ENCODE measurements at places on chromosomes 12 and 14. TPM values are rescaled to one million over a fixed set of nuclear protein-coding genes. Genes with fewer than 3 reads are reported as not detected.

- no peaks in the 10 kb centered on the region for H3K27me3 ChIP-seq
- no peaks in the 10 kb centered on the region for H3K36me3 ChIP-seq
- no peak overlapping the region for H3K27ac ChIP-seq
- no peaks in the 10 kb centered on the region for H3K4me1 ChIP-seq
- no peak overlapping the region for H3K4me3 ChIP-seq
Observed at GRCh38 chr12:129096184-129096583, 242.9 kb downstream of the GLT1D1 start.

- no peak overlapping the region for H3K27ac ChIP-seq
- no peaks in the 10 kb centered on the region for H3K36me3 ChIP-seq
- H3K4me1 ChIP-seq = peaks cover 2% of the 10 kb centered on the region
- DNase-seq = no peak
Observed at GRCh38 chr12:124678421-124678893, 111.0 kb upstream of the NCOR2 start.

DNA sequence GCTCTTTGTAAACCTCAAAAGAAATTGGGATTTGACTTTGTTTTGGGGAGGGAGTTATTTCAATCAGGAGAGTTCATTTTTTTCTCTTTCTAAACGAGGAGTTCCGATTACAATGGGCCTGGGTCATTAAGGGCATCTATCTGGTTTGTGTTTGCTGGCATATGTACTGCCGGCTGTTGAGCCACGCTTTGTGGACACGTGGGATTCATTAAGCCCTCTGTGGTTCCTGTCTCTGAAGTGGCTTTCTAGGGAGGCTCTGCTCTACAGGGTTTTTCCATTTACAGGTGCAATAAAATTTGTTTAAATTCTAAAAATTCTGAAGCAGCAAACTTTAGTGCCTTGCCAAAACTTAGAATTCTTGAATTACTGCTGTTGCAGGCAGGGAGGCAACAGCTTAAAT lies 57.9 kb downstream of the GNS start:
- no peak for DNase-seq
- H3K4me1 ChIP-seq = peaks cover 36% of the 10 kb centered on the region
- peak overlapping the region; percentile 87 for H3K27ac ChIP-seq
- H3K27me3 ChIP-seq = no peaks in the 10 kb centered on the region
- H3K4me3 ChIP-seq = peak overlapping the region; percentile 37

- H3K27me3 ChIP-seq = no peaks in the 10 kb centered on the region
- H3K4me3 ChIP-seq = no peak overlapping the region
- DNase-seq = no peak
- peaks cover 24% of the 10 kb centered on the region for H3K4me1 ChIP-seq
- H3K27ac ChIP-seq = no peak overlapping the region
Observed at GRCh38 chr12:6157482-6157881, 33.0 kb upstream of the VWF start.

DNA sequence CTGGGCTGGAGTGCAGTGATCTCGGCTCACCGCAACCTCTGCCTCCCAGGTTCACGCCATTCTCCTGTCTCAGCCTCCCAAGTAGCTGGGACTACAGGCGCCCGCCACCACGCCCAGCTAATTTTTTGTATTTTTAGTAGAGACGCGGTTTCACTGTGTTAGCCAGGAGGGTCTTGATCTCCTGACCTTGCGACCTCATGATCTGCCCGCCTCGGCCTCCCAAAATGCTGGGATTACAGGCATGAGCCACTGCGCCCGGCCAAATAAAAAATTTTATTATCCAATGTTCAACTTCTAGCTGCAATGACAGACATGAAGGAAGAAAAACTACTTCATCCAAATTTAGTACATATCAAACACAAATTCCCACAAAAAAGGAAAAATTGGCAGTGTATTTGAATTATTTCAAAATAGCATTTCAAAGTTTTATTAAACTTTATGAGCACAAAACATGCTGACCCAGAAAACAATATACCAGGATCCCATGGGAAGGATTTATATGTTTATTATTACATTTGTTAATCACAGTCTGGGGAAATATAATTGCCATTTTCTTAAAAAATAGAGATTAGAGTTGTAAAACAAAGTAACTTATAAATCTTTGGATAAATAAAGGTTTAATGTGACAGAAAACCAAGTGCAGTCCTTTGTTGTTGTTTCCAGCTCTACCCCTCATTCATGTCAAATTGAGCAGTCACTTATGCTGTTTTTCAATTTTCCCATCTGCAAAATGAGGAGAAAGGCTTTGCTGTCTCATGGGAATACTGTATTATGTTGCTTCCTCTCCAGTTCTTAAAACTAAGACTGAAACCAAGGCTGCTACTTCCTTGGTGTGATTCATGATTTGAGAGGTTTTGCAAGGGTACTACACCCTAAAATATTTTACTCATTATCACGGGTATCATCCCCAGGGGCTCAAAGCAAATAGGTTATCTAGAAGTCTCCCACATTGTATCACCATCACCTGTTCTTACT lies 155.2 kb upstream of the AVPR1A start:
- no peak overlapping the region for H3K4me3 ChIP-seq
- no peak for DNase-seq
- peaks cover 7% of the 10 kb centered on the region for H3K4me1 ChIP-seq

DNA sequence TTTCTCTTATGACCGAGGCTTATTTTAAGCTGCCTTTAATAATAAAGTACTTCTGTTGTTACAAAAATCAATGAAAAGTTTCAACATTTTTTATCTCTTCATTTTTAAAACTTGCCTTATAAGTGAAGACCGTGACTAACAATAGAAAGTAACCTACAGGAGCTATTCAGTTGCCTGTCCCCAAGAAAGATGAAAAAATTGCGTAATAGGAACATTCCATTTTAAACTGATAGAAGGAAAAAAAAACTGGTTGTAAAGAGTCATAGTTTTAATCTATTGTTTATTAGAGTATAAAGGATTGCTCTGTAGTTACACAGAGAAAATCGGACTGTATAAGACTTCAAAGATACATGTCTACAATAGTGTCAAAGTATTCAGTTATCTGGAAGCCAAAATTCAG lies 83.3 kb downstream of the DAAM1 start:
- H3K27me3 ChIP-seq = no peaks in the 10 kb centered on the region
- H3K27ac ChIP-seq = no peak overlapping the region
- H3K4me1 ChIP-seq = peaks cover 25% of the 10 kb centered on the region
- no peak overlapping the region for H3K4me3 ChIP-seq

- no peak overlapping the region for H3K27ac ChIP-seq
- H3K4me3 ChIP-seq = no peak overlapping the region
- no peaks in the 10 kb centered on the region for H3K27me3 ChIP-seq
- no peaks in the 10 kb centered on the region for H3K36me3 ChIP-seq
- DNase-seq = no peak
Observed at GRCh38 chr12:114751712-114752111, 67.7 kb upstream of the TBX3 start.

- no peaks in the 10 kb centered on the region for H3K4me1 ChIP-seq
- H3K4me3 ChIP-seq = no peak overlapping the region
- peaks cover 5% of the 10 kb centered on the region for H3K27me3 ChIP-seq
- no peak for DNase-seq
- peaks cover 6% of the 10 kb centered on the region for H3K36me3 ChIP-seq
- H3K27ac ChIP-seq = no peak overlapping the region
Observed at GRCh38 chr14:81245771-81246170, 25.0 kb upstream of the GTF2A1 start.

DNA sequence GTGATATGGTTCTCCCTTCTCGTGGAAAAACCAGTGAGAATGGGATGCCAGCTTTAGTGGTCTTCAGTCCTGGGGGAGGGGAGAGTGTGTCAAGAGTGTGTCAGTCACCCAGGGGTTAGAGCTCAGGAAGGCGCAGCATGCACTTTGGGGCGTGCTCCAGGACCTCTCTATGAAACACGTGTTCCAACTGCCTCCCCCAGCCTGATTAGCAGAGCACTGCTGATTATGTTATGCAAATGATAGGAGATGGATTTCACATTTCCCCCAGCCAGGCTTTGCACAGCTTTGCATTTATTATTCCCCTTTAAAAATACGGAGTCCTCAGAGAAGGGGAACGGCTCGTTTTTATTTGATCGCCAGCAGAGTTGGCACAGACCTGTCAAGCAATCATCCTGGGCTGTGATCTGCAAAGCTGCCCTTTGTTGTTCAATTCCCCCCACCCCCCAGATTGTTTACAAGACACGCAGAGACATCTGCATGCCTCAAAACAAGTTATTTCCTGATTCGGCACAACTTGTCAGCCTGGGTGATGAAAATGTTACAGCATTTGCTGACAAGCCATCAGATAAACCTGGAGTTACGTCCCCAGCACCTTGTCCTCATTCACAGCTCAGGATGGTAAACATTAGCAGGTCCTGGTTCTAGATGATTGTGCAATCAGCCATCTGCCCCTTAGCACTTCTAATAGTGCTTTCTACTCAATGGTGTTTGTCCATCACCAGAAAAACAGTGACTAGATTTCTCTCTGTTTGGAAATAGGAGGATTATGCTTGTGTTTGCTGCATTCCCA lies 196.5 kb downstream of the NOVA1 start:
- H3K36me3 ChIP-seq = no peaks in the 10 kb centered on the region
- no peak overlapping the region for H3K4me3 ChIP-seq
- H3K27ac ChIP-seq = no peak overlapping the region
- no peaks in the 10 kb centered on the region for H3K27me3 ChIP-seq
- DNase-seq = no peak

- DNase-seq = no peak
- peak overlapping the region; percentile 86 for H3K4me3 ChIP-seq
- no peaks in the 10 kb centered on the region for H3K27me3 ChIP-seq
- H3K27ac ChIP-seq = peak overlapping the region; percentile 39
- peaks cover 10% of the 10 kb centered on the region for H3K4me1 ChIP-seq
Observed at GRCh38 chr12:82688035-82688501, 1.4 kb downstream of the TMTC2 start.

DNA sequence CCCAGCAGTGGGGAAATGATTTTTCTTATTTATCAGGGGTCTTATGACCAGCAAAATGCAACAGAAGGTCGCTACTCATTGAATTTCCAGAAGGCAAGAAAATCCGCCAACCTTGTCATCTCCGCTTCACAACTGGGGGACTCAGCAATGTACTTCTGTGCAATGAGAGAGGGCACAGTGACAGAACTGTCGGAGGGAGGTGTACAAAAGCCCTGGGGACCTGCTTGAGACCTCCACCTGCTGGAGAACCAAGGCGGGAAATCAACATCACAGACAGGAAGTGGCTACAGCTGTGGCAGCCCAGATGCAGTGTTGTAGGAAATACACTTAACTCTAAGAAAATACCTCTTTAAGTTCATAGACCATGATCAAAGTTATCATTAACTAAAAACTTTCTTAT lies 250.9 kb upstream of the OR4E1 start:
- H3K36me3 ChIP-seq = peaks cover 14% of the 10 kb centered on the region
- peak overlapping the region; percentile 94 for H3K27ac ChIP-seq
- peak overlapping the region; percentile 34 for H3K4me3 ChIP-seq
- DNase-seq = peak; percentile 43
- peaks cover 36% of the 10 kb centered on the region for H3K4me1 ChIP-seq

- H3K4me3 ChIP-seq = no peak overlapping the region
- DNase-seq = no peak
- H3K4me1 ChIP-seq = peaks cover 3% of the 10 kb centered on the region
- no peaks in the 10 kb centered on the region for H3K36me3 ChIP-seq
Observed at GRCh38 chr14:92484132-92484823, 29.3 kb upstream of the RIN3 start.

GRCh38 chr14:77088219-77088618 lies 9.8 kb upstream of the CIPC start:
- H3K27ac ChIP-seq = no peak overlapping the region
- H3K4me3 ChIP-seq = no peak overlapping the region
- DNase-seq = no peak

DNA sequence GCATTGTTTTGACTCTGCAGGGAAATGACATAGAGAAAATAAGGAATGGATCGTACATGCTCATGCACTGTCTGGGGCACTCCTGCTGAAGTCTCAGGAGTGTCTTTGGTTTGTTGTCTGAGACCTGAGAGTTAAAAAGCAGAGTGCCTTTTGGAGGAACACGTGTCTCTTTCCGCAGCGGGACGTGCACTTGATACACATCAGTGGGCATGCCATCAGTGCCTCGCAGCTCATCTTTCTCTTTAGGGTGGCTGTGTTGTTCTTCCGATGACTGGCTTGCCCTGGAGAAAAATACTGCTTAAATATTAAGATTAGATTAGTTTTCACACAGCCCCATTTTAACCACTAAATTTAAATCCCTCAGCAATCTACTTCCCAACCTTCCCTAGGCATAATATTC lies 835.9 kb downstream of the DIO2 start:
- no peaks in the 10 kb centered on the region for H3K36me3 ChIP-seq
- H3K27me3 ChIP-seq = peaks cover 4% of the 10 kb centered on the region
- DNase-seq = no peak

GRCh38 chr12:66352197-66352596 lies 49.9 kb downstream of the HELB start:
- H3K27ac ChIP-seq = peak overlapping the region; percentile 54
- H3K4me1 ChIP-seq = no peaks in the 10 kb centered on the region
- no peak overlapping the region for H3K4me3 ChIP-seq
- H3K27me3 ChIP-seq = no peaks in the 10 kb centered on the region
- H3K36me3 ChIP-seq = peaks cover 8% of the 10 kb centered on the region

DNA sequence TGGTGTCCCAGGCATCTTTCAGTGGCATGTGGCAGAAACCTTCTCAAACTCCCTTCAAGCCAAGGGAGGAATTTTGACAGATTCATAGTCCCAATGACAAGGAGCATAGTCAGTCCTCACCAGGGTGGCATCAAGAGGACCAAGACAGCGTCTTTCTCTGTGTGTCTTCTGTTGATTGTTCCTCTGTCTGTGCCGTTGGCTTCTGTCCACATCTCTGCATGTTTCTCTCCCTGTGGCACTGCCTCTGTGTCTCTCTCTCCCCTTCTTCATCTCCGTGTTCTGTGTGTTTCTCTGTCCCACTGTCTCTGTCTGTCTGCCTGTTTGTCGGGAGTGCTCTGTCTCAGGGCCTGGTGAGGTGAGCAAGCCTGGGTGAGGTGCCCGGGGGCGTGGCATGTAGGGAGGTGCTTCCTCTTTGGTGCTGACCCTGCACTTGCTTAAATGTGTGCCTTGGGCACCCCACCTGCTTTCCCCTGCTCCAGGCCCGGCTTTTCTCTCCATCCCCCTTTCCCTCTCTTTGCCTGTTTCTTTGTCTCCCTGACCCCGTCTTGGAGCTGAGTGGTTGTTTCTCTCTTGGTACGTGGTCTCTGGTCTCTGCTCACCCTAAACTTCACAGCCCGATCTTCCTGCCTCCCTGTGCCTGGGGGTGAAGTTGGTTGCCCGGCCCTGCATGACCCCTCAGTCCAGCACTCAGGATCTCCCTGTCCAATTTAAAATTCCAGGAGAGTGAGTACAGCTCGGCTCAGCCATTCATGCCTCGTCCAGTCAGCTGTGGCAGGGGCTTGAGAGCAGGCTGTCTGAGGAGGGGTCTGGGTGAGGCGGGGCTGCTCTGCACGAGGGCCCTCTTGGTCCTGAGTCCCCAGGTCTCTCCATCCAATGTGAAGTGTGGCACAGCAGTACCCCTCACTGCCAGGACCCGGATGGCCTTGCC lies 28.5 kb downstream of the JDP2 start:
- H3K27ac ChIP-seq = no peak overlapping the region
- no peaks in the 10 kb centered on the region for H3K36me3 ChIP-seq
- no peak for DNase-seq
- peaks cover 5% of the 10 kb centered on the region for H3K4me1 ChIP-seq
- no peak overlapping the region for H3K4me3 ChIP-seq
- H3K27me3 ChIP-seq = no peaks in the 10 kb centered on the region

- DNase-seq = peak; percentile 88
- no peaks in the 10 kb centered on the region for H3K27me3 ChIP-seq
- H3K4me3 ChIP-seq = peak within 1 kb of the TSS; percentile 93
- H3K36me3 ChIP-seq = peaks cover 5% of the 10 kb centered on the region
Observed at GRCh38 chr12:121712461-121713256, at the start of gene TMEM120B. Gene TMEM120B (plus strand): TSS chr12:121712752. CDS start chr12:121712896, 144 bp downstream.

The SERPINA5 gene
- total RNA-seq = not detected

The FOXM1 gene
- 80.5 TPM for total RNA-seq

The BCL2L2 gene
- 1.4 TPM for total RNA-seq

The SDR9C7 gene
- total RNA-seq = not detected

The ASCL1 gene
- total RNA-seq = not detected

The TCL1B gene
- not detected for total RNA-seq

Data from activated naive CD8-positive, alpha-beta T cell treated with anti-CD3 and anti-CD28 coated beads for 36 hours (primary cell).